Stimulated activated CD8-positive, alpha-beta memory T cell treated with anti-CD3 and anti-CD28 coated beads, Interleukin-4, amount 100 ng/mL, for 24 hours (primary cell): ENCODE measurements at places on chromosomes 12 and 14.

- no peak for DNase-seq
These were observed 18.9 kb downstream of the CMAS start for GRCh38 chr12:22064968-22065367.

DNA sequence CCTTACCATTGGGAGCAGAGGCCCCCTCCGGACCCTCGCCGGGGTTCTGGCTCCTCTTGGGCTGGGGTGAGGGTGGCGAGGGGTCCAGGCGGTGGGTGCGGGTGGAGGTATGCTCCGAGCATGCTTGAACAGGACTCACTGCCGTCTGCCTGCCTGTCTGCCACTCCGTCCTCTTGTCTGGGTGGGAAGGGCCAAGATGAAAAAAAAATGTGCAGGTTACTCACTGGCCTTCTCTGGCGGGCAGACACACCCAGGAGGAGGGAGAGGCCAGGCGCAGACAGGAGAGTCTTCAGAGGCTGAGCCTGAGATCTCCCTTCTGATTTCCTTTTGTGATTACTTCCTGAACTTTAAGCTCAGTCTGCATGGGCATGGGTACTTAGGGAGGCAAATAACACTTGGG, 76.1 kb downstream of the STON2 start:
- DNase-seq, result no peak

DNA sequence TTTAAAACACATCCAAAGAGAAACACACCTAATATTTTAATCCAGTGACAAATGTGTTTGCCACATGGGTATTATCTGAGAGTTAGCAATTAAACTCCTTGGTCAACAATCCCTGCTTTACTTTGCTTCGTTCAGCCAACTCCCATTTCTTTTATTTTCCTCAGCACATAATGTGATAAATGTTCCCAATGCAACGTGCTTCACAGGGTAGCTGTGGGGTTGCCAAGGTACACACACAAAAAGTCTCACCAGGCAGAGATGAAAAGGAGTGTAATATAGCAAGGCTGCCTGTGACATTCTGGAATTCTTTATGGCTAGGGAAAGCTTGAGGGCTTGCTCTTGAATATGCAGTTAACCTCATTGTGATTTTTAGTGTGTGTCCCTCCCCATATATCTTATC, 208.0 kb upstream of the DIO2 start:
- DNase-seq, result no peak

DNA sequence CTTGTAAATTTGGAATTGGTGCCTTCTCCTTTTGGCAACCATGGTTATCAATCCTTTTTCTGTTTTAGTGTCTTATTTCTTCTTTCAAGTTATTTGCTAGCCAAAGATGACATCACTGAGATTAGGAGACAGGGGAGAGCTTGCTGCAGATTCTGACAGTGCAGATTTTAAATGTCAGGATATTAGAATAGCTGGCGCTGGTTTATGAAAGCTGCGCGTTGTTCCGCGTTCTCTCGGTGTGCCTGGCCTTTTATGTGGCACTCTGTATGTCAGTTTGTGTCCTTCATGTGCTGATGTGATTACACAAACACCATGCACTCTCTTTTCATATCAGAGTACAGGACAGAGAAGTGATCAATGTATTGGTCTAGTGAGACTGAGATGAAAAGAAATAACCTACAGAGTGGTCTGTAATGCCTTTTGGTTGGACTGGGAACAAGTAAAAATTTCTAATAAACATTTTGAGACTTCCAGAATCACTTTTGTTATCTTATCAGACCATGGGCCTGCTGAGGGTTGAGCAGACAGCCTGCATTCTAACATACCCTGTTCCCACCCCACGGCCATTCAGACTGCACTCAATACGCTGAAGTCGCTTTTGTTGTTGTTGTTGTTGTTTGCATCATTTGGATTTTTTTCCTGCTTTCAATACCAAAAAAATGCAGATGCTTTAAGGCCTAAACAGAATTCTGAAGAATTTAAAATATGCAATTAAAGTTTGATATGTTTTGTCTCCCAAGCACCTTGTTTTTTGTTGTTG, 49.7 kb upstream of the TRAF3 start:
- no peak for DNase-seq

DNA sequence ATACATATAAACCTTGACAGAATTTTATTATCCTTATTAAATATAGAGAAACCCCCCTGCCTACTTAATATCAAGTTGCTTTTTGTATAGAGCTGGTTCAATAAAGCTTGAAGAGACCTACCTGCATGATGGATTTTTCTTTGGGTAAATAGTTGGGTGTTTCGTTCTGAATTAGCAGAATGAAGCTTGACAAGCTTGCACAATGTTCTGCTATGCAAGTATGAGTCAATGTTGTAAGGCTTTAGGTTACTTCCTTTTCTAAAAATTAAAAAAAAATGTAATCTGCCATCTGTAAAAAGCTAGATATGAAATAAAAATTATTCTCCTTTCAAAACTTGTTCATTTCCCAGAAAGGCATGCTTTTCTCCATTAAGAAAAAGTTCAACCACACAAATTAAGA, 1662.6 kb upstream of the SEL1L start:
- no peak for DNase-seq

GRCh38 chr12:10220398-10221077, 7.9 kb downstream of the GABARAPL1 start:
- no peak for DNase-seq

DNA sequence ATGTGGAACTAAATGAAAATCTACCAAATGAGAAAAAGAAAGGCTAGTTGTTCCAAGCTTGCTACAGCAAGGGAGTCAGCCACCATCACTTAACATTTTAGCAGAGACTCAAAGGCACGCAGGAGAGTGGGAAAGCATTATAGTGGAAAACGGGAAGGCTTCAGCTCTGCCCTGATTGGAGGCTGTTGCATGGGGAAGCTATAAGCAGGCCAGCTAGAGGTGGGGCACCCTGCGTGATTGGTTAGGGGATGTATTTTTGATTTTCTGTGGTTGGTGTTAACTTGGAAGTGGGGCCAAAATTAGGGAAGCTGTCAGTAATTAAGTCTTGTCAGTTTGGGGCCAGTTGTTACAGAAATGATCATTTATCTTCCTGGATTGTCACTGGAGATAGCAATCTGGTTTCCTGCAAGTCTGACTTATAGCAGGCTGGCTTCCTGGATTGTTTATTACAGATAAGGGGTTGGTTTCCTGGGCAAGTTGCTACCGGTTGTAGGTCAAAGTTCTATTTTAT, 93.9 kb downstream of the FAR2 start:
- DNase-seq, result no peak

GRCh38 chr12:20351406-20351805, 16.9 kb upstream of the PDE3A start:
- DNase-seq, result no peak

DNA sequence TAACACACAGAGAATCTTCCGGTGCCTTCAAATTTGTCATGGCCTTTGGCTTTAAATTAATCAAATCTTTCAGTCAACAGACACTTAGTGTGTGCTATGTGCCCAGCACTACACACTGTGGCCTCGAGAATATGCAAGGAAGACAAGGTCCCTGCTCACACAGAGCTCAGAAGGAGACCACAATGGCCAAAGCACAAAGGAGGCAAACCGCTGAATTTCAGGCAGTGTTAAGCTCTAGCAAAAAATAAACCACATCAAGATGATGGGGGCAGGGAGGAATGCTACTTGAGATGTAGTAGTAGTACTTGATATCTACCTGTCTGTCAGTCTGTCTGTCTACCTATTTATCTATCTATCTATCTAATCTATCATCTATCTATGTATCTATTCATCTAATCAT, 227.9 kb downstream of the TMEM132D start:
- DNase-seq, result no peak

DNA sequence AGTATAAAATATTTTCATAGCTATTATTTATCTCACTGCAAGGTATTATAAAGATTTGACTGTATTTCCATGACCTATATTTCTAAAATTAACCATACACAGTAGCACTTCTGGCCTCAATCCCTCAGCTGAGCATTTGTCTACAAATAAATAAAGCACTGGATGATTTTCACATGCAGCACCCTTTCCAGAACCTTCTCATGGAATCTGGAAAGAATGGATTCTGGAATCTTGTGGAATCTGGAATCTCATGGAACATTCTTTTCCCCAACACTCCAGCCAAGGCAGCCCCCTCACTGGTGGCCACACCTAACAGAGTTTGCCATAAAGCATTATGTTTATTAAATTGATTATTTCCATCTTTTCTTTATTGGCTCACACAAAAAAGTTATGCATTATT, 199.2 kb downstream of the MSRB3 start:
- no peak for DNase-seq

GRCh38 chr14:44339231-44339630, 167.9 kb downstream of the FSCB start:
- no peak for DNase-seq

DNA sequence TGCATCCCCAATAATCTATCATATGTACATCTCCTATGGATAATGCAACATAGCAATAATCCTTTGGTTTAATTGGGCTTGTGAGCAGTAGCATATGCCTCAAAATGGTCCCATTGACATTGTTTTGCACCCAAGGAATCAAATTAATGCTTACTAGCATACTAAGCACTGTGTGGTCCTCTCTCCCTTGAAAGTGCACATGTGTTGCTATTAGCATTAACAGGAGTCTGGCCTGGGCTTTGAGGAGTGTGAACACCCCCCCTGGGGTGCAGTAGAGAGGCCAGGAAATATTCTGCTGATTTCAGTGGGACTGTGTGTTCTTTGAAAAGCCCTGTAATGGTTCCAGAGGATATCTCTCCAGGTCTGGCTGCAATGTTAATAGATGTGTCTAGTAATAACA, 1148.4 kb downstream of the VRK1 start:
- no peak for DNase-seq

DNA sequence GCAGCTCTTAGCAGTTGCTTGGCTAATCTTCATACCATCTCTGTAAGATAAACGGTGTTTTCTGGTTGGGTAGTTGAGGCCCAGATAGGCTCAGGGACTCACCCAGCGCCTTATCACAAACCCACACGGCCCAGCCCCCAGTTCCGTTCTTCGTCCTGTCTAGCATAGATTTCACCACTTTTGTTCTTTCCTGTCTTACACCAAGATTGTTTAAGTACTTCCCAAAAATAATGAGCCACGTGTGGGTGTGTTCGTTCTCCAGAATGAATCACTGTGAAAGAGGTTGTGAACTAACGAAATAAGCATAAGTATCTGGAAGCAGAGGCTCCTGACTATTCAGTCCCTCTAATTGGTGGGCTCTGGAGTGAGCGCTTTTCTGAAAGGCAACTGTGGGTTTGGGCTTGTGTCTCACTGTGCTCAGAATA, 21.4 kb downstream of the ACVR1B start:
- DNase-seq, result peak; percentile 45

- no peak for DNase-seq
These were observed 309.3 kb downstream of the ITPR2 start for GRCh38 chr12:26523708-26524150.

DNA sequence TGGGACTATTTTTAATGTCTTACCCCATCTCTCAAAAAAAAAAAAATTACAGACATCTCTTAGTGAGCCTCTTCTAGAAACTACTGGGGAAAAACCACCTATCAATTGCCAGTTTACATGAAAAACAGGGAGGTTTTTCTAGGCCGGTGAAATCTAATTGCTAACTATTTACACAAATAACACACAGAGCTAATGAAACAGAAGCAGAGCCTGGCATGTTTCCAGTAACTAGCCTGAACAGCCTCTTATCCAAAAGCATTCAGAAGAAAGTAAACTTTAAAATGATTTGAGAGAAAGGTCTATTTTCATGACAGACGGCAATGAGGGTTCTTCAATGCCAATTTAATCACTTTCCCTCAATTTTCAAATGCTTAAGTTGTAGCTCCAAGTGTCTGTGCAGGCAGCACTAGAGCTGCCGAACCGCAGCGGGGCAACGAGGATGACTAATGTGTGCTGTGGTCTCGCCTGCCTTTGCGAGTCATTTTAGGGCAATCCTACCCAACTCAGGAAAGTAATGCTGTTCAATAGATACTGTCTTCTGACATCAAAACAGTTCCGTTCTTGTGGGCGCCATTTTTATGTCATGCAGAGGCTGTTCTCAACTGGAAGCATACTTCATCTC, 84.6 kb downstream of the SETD3 start:
- DNase-seq, result peak; percentile 15

- no peak for DNase-seq
These were observed 43.2 kb downstream of the IRAK3 start for GRCh38 chr12:66232263-66232662.

GRCh38 chr14:104436741-104437701, 142.5 kb upstream of the C14orf180 start:
- no peak for DNase-seq

DNA sequence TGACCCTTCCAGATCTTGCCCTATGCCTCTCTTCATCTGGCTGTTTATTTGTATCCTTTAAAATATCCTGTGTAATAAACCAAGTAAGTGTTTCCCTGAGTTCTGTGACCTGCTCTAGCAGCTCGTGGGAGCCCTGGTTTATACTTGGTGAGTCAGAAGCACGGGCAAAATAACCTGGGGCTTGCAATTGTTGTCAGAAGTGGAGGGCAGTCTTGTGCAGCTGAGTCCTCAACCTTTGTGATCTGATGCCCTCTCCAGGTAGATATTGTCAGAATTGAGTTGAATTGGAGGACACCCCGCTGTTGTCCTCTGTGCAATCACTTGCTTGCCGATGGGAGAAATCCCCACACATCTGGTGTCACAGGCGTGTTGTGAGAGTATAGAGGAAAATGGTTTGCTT, 62.5 kb upstream of the PRICKLE1 start:
- no peak for DNase-seq

- DNase-seq, result no peak
These were observed 64.3 kb downstream of the FLRT2 start for GRCh38 chr14:85594217-85594616.

GRCh38 chr12:109744026-109744425, 30.4 kb downstream of the FAM222A start:
- no peak for DNase-seq

DNA sequence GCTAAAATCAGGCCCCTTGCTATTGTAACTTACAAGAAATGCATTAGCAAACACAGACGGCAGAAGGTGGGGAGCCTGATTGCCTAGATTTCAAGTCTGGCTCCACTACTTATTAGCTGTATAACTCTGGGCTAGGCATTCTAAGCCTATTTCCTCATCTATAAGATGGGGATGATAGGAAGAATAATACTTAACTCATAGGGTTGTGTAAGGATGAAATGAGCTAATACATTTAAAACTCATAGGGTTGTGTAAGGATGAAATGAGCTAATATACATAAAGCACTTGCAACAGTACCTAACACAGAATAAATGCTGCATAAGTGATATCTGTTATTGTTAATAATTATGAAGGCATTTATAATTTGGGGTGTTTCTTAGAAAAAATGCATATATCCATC, 60.1 kb upstream of the DIO2 start:
- no peak for DNase-seq

- no peak for DNase-seq
These were observed 25.3 kb downstream of the C2CD5 start for GRCh38 chr12:22518998-22519397.

GRCh38 chr14:58824106-58824505, 186.3 kb downstream of the DACT1 start:
- DNase-seq, result no peak
